Glomerular endothelial cell (primary cell): ENCODE measurements at places on chromosomes 6 and 20.

- DNase-seq: no peak
Measured at GRCh38 chr6:138235693-138236092, 17.4 kb upstream of the PBOV1 start.

- no peak for DNase-seq
Measured at GRCh38 chr6:38522322-38522721, 117.4 kb downstream of the BTBD9 start.

- no peak for DNase-seq
Measured at GRCh38 chr20:6418732-6419131, 295.9 kb upstream of the FERMT1 start.

GRCh38 chr6:23181356-23182110 is 612.2 kb downstream of the HDGFL1 start:
- no peak for DNase-seq

DNA sequence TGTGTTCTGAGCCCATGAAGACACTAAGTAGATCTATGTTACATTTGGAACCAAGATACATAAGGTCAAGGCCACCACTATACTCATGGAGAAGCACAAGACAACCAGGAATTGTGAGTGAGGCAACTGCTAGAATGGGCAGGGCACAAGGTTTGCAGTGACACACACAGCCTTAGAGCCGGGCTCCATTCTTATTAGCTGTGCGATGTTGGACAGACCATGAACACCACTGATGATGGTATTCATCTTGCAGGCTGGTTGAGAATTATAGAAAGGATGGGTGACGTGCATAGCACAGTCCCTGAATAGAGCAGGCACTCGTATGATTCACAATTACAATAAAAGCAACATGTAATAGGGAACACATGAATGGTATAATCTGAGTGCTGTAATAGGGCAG is 172.4 kb downstream of the GJA10 start:
- DNase-seq: no peak

- no peak for DNase-seq
Measured at GRCh38 chr6:36671687-36672375, 6.7 kb upstream of the CDKN1A start.

GRCh38 chr6:36677059-36677749 is 1.3 kb upstream of the CDKN1A start:
- DNase-seq: no peak

GRCh38 chr6:113723182-113723581 is 134.0 kb upstream of the MARCKS start:
- peak; percentile 57 for DNase-seq

GRCh38 chr6:25181350-25181724 is 97.8 kb upstream of the CARMIL1 start:
- no peak for DNase-seq

DNA sequence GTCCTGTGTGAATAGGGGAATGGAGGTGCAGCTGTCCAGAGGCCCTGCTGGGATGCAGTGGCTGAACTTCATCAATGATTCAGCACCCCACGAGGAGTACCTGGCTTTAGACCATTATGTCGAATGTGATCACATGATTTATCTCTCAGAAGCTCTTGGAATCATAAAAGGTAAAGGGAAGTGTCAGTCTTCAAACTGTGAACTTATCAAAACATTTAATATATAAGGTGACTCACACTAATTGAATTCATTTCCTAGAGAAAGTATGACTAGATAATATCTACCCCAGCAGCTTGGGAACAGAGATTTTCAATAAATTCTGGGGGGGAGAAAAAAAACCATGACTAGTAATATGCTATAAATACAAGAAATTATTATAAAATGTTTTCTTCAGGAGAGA is 29.5 kb downstream of the ALDH8A1 start:
- DNase-seq: no peak

- DNase-seq: no peak
Measured at GRCh38 chr6:113328886-113329381, 528.2 kb upstream of the MARCKS start.

- DNase-seq: peak; percentile 5
Measured at GRCh38 chr20:50645253-50646068, 45.9 kb downstream of the RIPOR3 start.

GRCh38 chr6:104574135-104574750 is 285.5 kb downstream of the HACE1 start:
- DNase-seq: no peak

GRCh38 chr6:138592749-138593123 is 93.4 kb upstream of the NHSL1 start:
- DNase-seq: no peak

- DNase-seq: no peak
Measured at GRCh38 chr6:127635091-127635490, 58.1 kb downstream of the C6orf58 start.

- no peak for DNase-seq
Measured at GRCh38 chr20:32761831-32762753, at the start of gene DNMT3B. Gene DNMT3B, plus strand, starts transcription at chr20:32762385. Its CDS starts 17,939 bp downstream, at chr20:32780324.

GRCh38 chr6:139287868-139288267 is 3.9 kb downstream of the TXLNB start:
- DNase-seq: no peak

- DNase-seq: no peak
Measured at GRCh38 chr6:3919130-3919628, 70.0 kb downstream of the FAM50B start.

GRCh38 chr6:89082486-89082891 is 1.9 kb downstream of the PNRC1 start:
- no peak for DNase-seq

DNA sequence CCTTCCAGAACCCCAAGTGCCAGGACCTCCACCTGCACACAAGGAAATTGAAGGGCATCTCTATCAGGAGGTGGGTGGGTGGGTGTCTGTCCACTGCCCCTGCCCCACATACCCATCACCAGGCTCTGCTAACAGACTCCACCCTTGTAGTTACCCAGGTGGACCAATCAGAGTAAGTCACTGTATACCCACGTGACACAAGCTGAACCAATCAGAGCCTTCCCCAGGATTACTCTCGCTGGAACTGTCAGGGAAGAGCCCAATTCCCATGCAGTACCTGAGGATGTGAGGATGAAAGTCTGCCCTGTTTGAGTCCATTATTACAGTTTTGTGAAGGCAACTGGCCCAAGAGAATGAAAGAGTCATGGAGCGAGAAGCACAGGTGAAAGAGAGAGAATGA is 4.2 kb downstream of the OCSTAMP start:
- DNase-seq: no peak

- DNase-seq: no peak
Measured at GRCh38 chr20:23702021-23702420, 13.2 kb upstream of the CST4 start.

- DNase-seq: no peak
Measured at GRCh38 chr6:86016077-86016476, 373.4 kb upstream of the SYNCRIP start.

DNA sequence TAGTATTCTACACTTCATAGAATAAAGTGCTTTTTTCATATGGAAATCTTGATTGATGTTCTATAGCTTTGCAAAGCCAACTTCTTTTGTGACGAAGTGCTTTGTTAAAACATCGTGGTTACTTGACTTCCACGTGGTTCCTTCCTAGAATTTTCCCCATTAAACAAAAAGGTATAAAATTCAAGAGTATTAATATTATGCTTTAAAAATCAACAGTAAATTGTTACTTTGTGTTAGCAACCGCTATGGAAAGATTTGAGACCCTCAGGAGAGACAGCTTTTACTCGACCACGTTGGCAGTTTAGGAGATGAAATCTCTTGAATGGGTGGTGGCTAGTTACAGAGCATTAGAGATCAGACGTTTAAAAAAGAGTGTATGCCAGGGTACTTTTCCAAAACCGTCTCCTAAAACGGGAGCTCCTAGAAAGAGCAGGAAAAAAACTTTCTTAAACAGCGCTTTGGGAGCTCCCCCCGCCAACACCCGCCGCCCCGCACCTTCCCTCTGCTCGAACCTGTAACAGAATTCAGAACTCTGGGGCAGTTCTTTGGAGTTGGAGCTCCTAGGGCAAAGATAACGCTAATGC is 920 bp downstream of the GJA1 start:
- no peak for DNase-seq

DNA sequence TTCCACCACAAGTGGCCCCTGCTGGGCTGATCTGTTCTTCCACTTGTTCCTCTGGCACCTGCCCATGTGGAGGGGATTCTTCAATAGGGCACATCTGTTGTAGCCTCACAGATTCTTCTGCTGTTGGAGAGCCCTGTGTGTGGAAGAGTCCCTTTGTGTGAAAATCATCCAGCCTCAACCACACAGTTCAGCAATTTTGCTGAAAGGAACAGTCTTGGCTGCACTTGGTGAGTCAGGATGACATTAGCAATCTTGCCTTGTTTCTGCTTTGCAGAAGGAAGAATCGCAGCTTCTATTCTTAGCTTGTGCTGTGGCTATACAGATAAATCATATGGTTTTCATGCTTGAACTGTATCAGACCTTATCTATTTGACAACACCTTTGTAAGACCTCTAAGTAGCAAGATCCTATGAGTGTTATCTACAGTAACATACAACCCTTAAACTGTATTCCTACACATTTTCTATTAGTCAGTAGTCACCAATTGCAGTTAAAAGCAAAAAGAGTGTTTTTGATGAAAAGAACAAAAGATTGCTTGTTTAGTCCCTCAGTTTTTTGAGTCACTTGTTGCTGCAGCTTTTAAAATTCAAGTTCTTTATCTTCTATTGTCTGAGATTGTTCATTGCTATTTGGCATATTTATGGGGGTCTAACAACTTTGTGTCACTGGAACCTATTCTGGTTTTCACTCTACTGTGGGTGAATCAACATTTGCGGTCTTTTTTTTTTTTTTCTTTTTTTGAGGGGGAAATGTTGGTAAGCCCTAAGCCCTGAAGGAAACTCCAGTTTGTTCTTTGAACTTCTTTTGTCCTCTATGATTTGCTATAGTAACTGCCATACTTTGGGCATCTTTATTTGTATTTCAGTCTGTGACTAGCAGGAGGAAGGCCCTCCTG is 231.6 kb downstream of the TFAP2B start:
- DNase-seq: no peak

DNA sequence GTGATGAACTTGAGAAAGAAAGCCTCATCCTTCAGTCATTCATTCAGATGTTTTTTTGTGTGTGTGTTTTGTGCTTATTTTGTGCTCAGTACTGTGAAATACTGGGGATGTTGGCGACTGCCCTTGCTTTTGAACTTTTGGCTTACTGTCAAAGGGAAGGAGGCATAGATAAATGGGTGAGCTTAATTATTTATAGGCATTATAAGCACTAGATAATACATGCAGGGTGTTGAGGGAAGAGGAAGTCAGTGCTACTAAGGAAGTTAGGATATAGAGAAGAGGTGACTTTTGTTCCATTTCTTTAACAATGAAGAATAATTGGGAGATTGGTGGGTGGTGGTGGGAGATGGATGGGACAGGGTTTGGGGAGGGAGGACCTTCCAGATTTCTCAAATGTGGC is 23.6 kb downstream of the XRN2 start:
- no peak for DNase-seq

DNA sequence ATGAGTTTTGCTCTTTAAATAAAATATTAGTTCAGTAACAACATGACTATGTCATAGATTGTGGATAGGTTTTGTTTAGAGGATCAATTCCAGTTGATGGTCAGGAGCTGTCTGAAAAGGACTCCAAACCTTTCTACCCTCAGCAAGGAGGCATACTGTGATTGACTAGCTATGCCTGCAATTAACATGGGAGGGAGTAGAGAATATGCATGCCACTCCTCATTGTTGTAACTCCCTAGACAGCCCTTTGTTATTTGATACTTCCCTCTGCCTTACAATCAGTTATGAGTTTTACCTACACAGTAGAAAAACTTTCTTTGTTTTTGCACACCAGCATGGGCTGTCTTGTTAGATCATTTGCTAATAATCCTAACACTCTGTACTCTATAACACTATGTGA is 1418.5 kb downstream of the KHDRBS2 start:
- no peak for DNase-seq

- peak; percentile 87 for DNase-seq
Measured at GRCh38 chr6:109095036-109095834, at the start of gene CEP57L1. Gene CEP57L1, plus strand, starts transcription at chr6:109095507. Its CDS starts 49,715 bp downstream, at chr6:109145222.

GRCh38 chr20:57564180-57564802 is 3.4 kb downstream of the PCK1 start:
- no peak for DNase-seq

DNA sequence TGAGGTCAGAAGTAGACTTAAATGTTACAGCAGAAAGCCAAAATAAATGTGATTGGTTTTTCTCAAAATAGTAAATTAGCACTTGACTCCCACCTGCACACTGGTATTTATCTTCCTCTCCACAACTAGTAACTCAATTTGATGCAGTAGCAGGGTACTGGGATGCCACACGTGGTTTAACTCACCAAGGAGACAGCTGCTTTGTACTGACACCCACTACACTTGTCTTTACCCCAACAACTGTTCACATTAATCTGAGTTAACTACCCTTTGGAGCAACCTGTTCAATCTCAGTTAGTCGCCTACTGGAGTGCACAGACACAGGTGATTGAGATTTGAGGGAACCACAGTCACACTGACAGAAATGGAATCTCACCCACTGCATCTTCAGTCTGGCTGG is 242.1 kb downstream of the PRKN start:
- no peak for DNase-seq

- no peak for DNase-seq
Measured at GRCh38 chr20:35215066-35215956, 11.2 kb upstream of the MMP24 start.

DNA sequence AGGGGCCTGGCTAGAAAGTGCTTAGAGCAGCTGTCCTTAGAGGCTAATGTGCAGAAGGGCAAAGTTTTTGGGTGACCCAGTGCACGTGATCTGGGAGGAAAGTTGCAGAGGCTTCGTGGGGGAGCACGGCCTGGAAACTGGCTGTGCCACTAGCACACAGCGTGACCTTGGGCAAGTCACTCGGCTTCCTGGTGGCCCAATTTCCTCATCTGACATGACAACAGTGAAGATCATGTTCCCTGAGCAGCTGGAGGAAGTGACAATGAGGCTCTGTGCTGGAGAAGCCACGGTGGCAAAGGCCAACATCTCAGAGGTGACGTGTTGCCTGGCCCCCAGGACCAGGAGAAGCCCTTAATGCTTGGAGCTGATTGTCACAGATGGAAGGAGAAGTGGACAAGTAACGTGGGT is 99.5 kb downstream of the FOXC1 start:
- no peak for DNase-seq

DNA sequence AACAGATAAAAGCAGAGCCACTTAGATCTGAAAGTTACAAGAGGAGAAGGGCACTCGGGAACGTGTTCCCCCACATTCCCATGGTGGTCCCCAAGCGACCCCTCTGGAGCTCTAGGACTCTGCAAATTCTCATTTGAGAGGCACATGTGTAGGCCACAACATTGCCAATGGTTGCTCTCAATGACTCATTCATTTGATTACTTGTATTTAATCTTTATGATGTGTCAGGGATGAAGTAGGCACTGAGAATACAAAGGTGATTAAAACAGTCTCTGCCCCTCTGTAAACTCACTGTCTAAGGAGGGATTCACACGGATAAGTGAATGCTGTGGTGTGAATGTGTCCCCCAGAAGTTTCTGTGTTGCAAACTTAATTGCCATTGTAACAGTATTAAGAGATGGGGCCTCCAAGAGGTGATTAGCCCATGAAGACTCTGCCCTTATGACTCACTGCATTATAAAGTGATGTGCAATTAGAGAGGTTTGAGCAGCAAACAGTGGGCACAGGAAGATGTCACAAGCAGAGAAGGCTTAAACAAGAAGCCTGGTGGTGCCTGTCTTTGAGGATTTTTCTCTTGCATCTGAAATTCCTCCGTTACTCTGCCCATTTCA is 34.0 kb upstream of the TRAM2 start:
- DNase-seq: no peak
